ENCODE measurements at places on chromosomes 4 and X.

DNA sequence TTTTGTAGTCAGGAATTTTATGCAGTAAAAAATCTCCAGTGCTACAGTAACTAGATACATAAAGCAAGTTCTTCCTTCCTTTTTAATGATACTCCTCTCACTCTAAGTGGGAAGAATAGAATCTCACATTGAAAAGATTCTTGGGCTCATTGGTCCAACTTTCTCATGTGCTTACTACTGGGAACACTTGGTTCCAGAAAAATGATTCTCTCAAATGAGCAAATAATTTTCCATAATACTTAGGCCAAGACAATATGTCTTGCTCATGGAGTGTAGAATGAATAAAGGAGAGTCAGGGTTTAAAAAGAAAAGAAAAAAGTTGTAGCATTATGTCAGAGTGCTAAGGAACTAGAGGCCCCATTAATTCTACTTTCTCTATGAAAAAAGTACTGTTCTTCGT, 197.8 kb downstream of the RASL11B start:
- no peak for DNase-seq

GRCh38 chrX:135408794-135409193, 12.9 kb upstream of the SMIM10L2A start:
- no peak for DNase-seq

GRCh38 chr4:48226199-48226598, 43.4 kb downstream of the TEC start:
- no peak for DNase-seq

DNA sequence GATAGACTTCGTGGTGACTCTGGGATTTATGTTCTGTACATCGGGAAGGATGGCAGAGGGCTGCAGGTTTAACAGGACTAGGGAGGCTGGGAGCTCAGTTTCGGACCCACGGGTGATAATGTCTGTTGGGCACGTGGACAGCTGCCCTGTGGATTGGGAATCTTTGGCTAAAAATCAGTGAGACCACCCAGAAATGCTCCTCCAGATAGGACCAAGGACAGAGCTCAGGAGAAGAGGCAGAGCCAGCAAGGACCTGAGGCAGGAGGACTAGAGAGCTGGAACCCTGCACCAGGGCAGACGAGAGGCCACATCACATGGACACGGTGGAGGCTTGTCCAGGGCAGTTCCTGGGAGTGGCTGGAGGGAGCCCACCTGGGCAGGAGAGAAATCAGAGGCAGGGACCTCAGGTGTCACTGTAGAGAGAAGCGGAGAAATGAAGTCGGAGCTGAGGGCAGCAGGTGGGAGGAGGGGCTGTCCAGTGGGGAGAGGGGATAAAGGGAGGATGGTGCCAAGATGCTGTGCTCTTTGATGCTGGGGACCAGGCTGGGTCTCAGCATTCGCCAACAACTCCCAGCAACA, 79.2 kb downstream of the CPZ start:
- no peak for DNase-seq

DNA sequence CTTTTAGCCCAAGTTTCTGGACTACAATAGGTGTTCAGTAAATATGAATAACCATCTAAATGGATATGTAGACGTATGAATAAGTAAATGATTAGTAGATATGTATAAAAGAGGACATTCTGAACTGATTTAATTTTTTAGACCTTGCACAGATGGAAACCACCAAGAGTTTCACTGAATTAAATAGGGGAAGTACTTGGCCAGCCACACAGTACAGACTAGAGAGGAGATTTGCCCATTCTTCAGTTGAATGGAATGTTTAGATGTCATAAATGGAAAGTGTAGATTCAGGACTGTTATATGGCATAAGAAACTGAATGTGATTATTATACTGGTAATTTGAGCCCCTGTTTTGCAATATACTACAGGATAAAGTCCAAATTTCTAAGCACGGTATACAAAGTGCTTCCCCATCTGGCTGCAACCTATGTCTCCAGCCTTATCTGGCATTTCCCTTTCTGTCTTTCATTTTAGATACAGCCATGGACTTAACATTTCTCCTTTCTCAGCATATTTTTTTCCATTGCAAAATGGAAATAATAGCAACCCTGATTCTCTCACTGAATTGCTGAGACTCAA, 137.8 kb upstream of the HS3ST1 start:
- DNase-seq: no peak

GRCh38 chr4:26029568-26030131, 115.6 kb downstream of the SMIM20 start:
- no peak for DNase-seq

DNA sequence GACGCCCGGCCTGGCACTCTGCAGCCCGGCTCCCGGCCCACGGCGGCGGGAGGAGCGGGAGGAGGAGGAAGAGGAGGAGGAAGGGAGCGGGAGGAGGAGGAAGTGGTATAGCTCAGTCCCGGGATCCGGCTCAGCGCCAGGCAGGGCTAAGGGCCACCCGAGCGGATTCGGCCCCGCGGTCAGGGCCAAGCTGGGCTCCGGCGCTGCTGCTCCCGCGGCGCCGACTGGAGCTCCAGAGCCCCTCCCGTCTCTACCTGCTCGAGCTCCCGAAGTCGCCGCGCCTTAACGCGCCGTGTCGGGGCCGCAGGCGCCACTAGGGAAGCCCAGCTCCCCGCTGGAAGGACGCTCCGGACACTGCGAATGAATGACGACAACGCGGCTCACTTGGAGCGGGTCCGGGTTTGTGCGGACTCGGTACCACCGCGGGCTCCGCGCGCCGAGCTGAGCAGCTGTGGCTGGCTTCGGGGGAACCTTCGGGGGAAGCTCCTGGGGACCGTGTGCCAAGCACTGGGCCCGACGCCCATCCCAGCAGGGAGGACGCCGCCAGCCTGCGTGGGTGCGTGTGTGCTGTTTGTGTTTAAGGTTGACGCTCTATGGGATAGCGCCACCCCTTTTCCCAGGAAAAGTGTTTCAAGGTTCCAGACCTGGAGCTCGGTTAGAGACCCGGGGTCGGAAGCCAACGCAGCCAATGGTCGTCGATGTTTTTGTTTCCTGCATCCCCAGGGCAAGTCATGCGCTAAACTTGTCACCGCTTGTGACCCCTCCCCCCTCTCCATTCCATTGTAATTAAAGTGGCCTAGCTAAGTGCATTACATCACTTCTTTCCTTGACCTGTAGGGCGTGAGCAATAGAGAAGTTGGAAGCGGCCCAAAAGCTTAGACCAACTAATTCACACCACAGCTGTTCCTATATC, at the start of gene TBC1D9:
TSS of gene TBC1D9 (minus strand) at position 67 of the 913 bp plus-strand sequence. CDS start 340 bp downstream, outside the sequence.
- no peak for DNase-seq

- DNase-seq: no peak
Measured at GRCh38 chr4:105025263-105026017, 121.2 kb upstream of the TET2 start.

Measured in activated naive CD8-positive, alpha-beta T cell treated with anti-CD3 and anti-CD28 coated beads, Interleukin-2, amount 50 U/mL, for 16 hours (primary cell).